ENCODE measurements at places on chromosomes 12 and 14. TPM values are rescaled to one million over a fixed set of nuclear protein-coding genes. Genes with fewer than 3 reads are reported as not detected.

LRRK2 gene
- 0.10 TPM for total RNA-seq

SLC17A8 gene
- total RNA-seq = not detected

MANSC1 gene
- total RNA-seq = 0.13 TPM

C1S gene
- total RNA-seq = 0.90 TPM

SRGAP1 gene
- not detected for total RNA-seq

PSMB11 gene
- not detected for total RNA-seq

ADCY4 gene
- total RNA-seq = 3.4 TPM

ARL1 gene
- 40.4 TPM for total RNA-seq

SMOC1 gene
- total RNA-seq = not detected

PCED1B gene
- 74.2 TPM for total RNA-seq

SIX4 gene
- total RNA-seq = not detected

IRAK3 gene
- total RNA-seq = 0.40 TPM

USP44 gene
- 17.1 TPM for total RNA-seq

OTUB2 gene
- total RNA-seq = 1.7 TPM

PLXNC1 gene
- 45.6 TPM for total RNA-seq

GRCh38 chr12:109428037-109428629 is 49.0 kb downstream of the KCTD10 start:
- H3K36me3 ChIP-seq = no peaks in the 10 kb centered on the region
- no peak overlapping the region for H3K4me3 ChIP-seq
- peak; percentile 83 for DNase-seq
- peaks cover 6% of the 10 kb centered on the region for H3K4me1 ChIP-seq
- peaks cover 2% of the 10 kb centered on the region for H3K27me3 ChIP-seq

DNA sequence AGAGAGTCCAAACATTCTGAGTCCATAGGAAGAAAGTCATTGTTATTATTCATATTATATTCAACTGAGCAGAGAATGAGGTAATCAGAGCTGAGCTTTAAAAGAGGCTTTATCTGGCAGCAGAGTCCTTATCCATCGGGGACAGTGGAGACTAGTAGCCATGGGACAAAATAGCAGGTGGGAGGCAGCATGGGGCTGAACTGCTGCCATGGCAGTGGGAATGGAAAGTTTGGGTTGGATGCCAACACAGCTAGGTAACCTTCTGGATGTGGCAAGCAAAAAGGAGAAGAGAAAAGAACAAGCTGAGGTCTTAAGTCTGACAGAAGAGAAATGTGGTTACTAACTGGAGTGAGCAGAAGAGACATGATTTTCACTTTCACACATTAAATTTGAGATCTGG is 71.0 kb upstream of the CDKN3 start:
- H3K36me3 ChIP-seq = no peaks in the 10 kb centered on the region
- no peaks in the 10 kb centered on the region for H3K4me1 ChIP-seq
- no peak for DNase-seq
- no peak overlapping the region for H3K4me3 ChIP-seq

- no peak overlapping the region for H3K27ac ChIP-seq
- H3K27me3 ChIP-seq = peaks cover 16% of the 10 kb centered on the region
- H3K4me1 ChIP-seq = no peaks in the 10 kb centered on the region
- H3K36me3 ChIP-seq = no peaks in the 10 kb centered on the region
- no peak overlapping the region for H3K4me3 ChIP-seq
Observed at GRCh38 chr14:103232031-103232808, 101.8 kb upstream of the EIF5 start.

DNA sequence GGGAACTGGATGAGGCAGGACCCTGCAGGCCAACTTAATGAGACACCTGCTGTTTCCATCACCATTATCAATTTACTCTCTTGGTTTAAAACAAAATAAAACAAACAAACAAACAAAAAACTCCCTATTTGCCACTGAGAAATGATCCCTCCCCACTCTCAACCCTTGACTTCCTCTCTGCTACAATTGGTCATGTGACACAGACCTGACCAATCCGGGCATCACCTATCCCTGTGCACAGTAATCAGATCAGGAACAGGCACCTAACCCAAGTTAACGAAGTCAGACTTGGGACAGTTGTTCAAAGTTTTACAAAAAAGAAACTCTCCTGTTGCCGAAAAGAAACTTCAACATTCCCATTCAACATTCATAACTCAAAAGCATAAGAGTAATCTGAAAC is 58.4 kb downstream of the NELL2 start:
- peaks cover 72% of the 10 kb centered on the region for H3K4me1 ChIP-seq
- H3K27ac ChIP-seq = peak overlapping the region; percentile 47
- H3K27me3 ChIP-seq = no peaks in the 10 kb centered on the region
- H3K36me3 ChIP-seq = peaks cover 28% of the 10 kb centered on the region
- no peak for DNase-seq
- H3K4me3 ChIP-seq = no peak overlapping the region

- no peak overlapping the region for H3K4me3 ChIP-seq
- DNase-seq = no peak
- H3K27me3 ChIP-seq = no peaks in the 10 kb centered on the region
- H3K27ac ChIP-seq = no peak overlapping the region
- H3K36me3 ChIP-seq = no peaks in the 10 kb centered on the region
- no peaks in the 10 kb centered on the region for H3K4me1 ChIP-seq
Observed at GRCh38 chr12:59036347-59036746, 116.0 kb upstream of the LRIG3 start.

- DNase-seq = no peak
- H3K27ac ChIP-seq = no peak overlapping the region
- no peak overlapping the region for H3K4me3 ChIP-seq
- peaks cover 6% of the 10 kb centered on the region for H3K4me1 ChIP-seq
- no peaks in the 10 kb centered on the region for H3K27me3 ChIP-seq
Observed at GRCh38 chr12:117037289-117038022, 61.8 kb downstream of the TESC start.

- no peaks in the 10 kb centered on the region for H3K36me3 ChIP-seq
- DNase-seq = no peak
- no peak overlapping the region for H3K27ac ChIP-seq
- no peak overlapping the region for H3K4me3 ChIP-seq
- peaks cover 48% of the 10 kb centered on the region for H3K4me1 ChIP-seq
Observed at GRCh38 chr12:124551268-124552144, 15.9 kb downstream of the NCOR2 start.

DNA sequence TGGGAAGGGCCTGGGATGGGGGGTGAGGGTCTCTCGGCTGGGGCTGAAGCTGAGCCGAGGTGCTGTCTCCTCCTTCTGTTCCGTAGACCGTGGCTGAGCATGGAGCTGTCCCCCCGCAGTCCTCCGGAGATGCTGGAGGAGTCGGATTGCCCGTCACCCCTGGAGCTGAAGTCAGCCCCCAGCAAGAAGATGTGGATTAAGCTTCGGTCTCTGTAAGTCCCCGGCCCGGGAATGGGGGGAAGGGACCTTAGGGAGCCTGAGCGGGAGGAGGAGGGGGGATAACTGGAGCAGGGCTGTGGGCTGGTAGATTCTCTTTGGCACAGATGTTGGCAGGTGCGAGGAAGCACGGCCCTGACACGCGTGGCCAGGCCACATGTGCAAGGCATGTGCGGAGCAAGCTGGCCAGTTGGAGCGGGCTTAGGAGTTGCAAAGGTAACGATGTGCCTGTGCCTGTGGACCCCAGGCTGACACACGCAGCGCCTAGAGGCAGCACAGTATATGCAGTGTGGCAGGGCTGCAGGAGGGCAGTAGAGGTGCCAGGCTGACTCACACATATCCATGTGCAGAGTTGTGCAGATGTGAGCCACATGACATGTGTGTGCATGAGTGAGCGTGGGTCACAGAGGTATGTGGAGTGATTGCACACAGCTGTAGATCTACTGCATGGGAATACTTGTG is 512 bp downstream of the PDE1B start:
- DNase-seq = no peak
- H3K36me3 ChIP-seq = peaks cover 22% of the 10 kb centered on the region
- no peak overlapping the region for H3K27ac ChIP-seq

DNA sequence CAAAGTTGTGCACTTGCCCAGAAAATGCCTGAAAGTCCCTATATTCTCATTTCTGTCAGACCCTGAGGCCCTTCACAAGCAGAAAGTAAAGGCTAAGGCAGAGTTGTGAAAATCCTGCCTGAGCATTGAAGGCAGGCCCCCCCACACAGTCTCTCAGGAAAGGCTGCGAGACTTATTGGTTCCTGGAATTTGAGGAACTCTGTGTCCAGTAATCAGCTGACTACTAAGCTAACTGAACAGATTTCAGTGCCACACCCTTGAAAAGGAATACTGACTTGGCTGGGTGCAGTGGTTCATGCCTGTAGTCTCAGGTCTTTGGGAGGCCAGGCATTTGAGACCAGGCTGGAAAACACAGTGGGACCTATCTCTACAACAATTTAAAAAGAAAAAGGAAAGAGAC is 21.1 kb upstream of the PPP2R5E start:
- no peak overlapping the region for H3K4me3 ChIP-seq
- peaks cover 11% of the 10 kb centered on the region for H3K27me3 ChIP-seq
- H3K27ac ChIP-seq = no peak overlapping the region
- H3K36me3 ChIP-seq = no peaks in the 10 kb centered on the region

GRCh38 chr14:90567991-90568390 is 171.2 kb downstream of the CALM1 start:
- no peaks in the 10 kb centered on the region for H3K4me1 ChIP-seq
- DNase-seq = no peak
- H3K4me3 ChIP-seq = no peak overlapping the region
- H3K27ac ChIP-seq = no peak overlapping the region
- no peaks in the 10 kb centered on the region for H3K27me3 ChIP-seq

- no peak overlapping the region for H3K27ac ChIP-seq
- no peaks in the 10 kb centered on the region for H3K27me3 ChIP-seq
- DNase-seq = no peak
Observed at GRCh38 chr14:30630248-30630647, 8.1 kb downstream of the SCFD1 start.

DNA sequence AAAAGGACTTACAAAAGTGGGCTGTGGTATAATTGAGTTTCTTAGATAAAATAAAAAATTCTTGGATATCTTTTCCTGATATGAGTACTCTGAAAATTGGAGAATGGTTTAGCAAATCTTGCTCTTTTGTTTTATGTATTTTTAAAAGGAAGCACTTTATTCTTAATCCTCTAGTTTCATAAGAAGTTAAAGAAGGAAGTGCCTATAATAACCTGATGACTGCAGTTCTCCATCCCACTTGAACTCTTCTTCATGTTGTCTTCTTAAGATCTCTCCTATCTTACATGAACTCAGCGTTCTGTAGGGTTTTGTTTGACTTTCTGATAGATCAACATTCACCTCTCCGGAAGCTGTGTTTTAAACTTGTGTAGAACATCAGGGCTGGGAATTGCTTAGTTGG is 271.0 kb downstream of the ERC1 start:
- H3K27me3 ChIP-seq = no peaks in the 10 kb centered on the region
- peaks cover 2% of the 10 kb centered on the region for H3K4me1 ChIP-seq
- H3K36me3 ChIP-seq = peaks cover 4% of the 10 kb centered on the region
- no peak overlapping the region for H3K27ac ChIP-seq
- DNase-seq = no peak

- H3K4me3 ChIP-seq = peak overlapping the region; percentile 77
- H3K36me3 ChIP-seq = peaks cover 10% of the 10 kb centered on the region
- peaks cover 41% of the 10 kb centered on the region for H3K4me1 ChIP-seq
- peak; percentile 51 for DNase-seq
- peak overlapping the region; percentile 76 for H3K27ac ChIP-seq
Observed at GRCh38 chr14:22003461-22003860, 329.8 kb upstream of the OR4E1 start.

- peaks cover 30% of the 10 kb centered on the region for H3K4me1 ChIP-seq
- H3K4me3 ChIP-seq = no peak overlapping the region
- H3K27me3 ChIP-seq = no peaks in the 10 kb centered on the region
Observed at GRCh38 chr14:97781961-97782360, 984.8 kb downstream of the VRK1 start.

DNA sequence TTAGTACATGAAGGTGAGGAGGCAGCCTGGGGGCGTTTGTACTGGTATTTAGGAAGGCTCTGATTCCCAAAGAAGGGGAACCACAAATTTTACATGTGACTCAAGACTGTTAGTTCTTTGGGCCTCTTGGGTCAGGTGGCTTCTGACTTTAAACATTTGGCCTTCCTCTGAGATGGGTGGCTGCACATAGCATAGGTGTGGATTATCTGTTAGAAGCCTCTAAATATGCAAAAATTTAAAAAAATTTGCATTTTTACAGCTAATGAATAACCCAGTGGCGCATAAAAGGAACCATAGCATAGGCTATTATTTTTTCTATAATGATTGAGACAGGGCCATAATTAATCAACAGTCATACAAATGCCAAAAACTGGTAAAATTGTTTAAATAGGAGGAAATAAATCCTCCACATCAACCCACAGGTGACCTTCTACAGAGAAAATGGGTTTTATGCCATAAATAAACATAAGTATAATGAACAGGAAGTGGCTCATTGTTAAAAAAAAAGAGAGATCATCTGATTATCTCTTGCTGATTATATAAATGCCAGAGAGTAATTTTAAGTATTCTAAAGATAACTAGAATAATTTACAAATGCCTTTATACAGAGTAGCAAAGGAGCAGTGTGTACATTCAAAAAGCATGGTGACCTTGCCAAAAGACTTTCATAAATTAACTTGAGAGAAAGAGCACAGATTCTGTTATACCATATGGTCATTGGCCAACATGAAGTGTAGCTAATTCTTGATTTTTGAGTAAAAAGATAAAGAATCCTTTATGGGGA is 284.2 kb upstream of the ATP2B1 start:
- H3K27me3 ChIP-seq = no peaks in the 10 kb centered on the region
- no peaks in the 10 kb centered on the region for H3K36me3 ChIP-seq
- DNase-seq = no peak
- H3K4me3 ChIP-seq = no peak overlapping the region

DNA sequence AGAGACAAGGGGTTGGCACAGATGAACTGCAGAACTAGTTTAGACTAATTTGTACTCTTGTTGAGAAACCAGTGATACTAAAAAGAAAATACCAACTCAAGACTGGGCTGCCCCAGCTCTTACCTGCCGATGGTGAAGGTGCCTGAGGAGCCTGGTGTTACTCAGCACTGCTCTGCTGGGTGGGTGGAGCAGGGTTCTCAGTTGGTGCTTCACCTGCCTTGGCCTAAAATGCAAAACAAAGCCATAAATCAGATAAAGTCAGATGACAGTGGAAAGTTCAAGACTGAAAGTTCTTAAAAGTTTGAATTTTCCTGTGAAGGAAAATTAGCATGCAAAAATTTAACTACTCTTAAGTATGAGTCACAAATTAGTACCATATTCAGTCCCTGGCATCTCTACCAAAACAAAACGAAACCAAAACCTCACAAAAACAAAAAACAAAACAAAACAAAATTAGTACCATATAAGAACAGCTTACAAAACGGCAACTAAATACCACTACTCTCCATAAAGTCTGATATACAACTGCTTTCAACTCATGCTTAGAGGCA is 21.9 kb downstream of the YBX3 start:
- no peak for DNase-seq
- H3K4me1 ChIP-seq = peaks cover 14% of the 10 kb centered on the region
- peak overlapping the region; percentile 72 for H3K27ac ChIP-seq
- peak overlapping the region; percentile 36 for H3K4me3 ChIP-seq
- H3K27me3 ChIP-seq = no peaks in the 10 kb centered on the region
